ENCODE measurements at places on chromosomes 5 and 9.

DNA sequence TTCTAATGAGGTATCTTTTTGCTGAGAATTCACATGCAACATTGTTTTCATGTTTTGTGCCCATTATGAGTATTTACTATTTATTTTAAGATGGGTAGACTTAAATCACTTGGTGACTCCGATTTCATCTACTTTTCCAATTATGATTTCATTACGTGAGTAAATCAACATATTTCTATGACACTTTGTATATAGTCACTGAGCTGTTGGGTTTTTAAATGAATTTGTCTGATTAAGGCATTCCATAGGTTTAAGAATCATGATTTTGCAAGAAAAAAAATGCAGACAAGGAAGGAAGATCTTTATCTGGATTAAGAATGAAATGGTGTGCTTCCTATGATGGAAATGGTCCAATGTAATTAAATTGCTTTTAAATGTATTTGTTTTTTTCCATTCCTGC lies 661.9 kb downstream of the ANXA1 start:
- no peak for DNase-seq

DNA sequence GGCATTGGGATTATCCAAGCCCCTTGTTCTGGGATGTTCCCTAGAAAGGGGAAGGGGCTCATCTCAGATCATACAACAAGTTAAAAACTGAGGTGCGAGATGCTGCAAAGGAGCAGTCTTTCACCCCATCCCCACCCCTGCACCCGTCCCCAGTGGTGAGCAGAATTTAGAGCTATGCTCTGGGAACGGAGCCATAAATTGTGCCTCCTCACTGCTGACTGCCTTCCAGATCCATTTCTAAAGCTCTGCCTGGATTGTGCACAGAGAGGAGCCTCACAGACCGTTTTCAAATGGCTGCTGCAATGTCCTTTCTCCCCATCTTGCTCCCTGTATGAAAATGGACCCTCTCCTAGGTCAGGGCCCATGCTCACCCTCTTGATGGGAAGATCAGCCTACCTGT lies 8.3 kb downstream of the SLC25A48 start:
- no peak for DNase-seq

DNA sequence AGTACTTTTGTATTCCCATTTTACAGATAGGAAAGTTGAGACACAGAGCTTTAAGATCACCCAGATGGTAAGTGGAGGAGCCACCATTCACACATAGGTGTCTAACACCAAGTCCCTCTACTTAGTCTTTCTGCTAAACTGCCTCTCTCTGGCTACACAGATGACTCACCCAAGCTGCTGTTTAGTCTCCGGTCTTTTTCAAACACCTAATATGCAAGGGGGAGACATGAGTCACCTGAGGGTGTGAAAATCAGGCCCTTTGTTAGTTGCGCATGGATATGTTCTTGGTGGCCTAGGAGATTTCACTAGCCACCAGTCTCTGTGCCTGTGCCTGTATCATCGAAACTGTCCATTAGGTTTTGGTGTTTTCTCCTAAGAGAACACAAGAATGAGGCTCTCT lies 117.8 kb downstream of the MAST4 start:
- no peak for DNase-seq

- DNase-seq = no peak
Observed at GRCh38 chr5:54758038-54758437, 227.4 kb downstream of the ESM1 start.

- no peak for DNase-seq
Observed at GRCh38 chr5:3639175-3639574, 43.5 kb downstream of the IRX1 start.
